CD8-positive, alpha-beta T cell (primary cell): ENCODE measurements at places on chromosomes 6 and 20.

DNA sequence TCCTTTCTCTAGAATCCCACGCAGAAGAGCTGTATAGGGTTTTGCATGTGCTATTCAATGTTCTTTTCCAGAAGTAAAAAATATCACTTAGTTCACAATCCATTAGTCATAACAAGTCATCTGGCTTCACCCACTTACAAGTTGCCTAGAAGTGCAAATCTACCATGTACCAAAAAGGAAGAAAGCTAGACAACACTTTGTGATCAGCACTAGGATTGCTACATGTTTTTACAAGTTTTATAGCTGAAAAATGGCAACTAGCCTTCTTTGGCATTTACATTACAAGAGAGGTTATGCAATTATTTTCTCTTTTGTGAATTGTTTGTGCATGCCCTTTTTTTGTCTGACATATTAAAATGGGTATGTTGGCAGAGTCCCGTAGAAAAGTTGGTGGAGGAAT lies 85.6 kb upstream of the PTPRK start:
- no peak for DNase-seq

GRCh38 chr6:41638002-41638934 lies at the start of gene MDFI:
Gene MDFI (plus strand): TSS chr6:41638468. CDS start chr6:41638750, 282 bp downstream.
- no peak for DNase-seq

- DNase-seq: no peak
Measured at GRCh38 chr6:139494376-139494990, 120.0 kb upstream of the CITED2 start.

DNA sequence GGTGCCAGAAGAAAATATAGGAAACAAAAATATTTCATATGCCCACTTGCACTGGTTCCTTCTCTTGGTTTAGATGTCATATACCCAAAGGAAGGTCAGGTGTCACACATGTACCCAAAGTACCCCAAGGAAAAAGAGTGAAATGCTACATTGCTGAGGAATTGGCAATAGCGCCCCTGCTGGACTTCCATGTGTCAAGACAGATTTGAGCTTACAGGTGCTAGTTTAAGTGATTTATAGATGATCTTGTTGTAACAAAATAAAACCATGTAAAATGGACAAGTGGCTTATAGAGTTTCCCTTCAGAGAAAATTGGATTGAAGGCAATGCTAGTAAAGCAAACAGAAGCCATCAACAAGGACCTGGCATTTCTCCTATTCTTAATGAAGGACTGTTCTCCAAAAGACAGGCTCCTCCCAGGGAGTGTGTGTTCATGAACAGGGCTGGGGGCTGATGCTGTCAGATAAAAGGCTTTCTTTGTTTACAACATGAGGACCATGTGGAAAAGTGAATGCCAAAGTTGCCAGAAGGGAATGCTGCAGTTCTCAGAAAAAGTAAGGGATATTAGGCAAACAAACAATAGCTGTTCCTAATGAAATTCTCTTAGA lies 64.3 kb upstream of the PAK5 start:
- DNase-seq: no peak

DNA sequence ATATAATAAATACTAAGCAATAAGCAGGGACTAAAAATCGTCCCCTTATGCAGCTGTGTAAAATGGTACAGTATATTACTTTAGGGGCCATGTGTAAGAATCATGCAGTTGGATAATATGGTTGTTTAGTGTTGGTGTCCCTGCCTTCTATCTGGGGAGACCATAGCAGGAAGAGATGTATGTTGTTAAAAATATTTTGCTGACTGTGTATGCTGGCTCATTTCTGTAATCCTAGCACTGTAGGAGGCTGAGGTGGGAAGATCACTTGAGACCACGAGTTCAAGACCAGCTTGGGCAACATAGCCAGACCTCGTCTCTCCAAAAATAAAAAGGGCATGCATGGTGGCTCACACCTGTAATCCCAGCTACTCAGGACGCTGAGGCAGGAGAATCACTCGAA lies 5.6 kb downstream of the PANK2 start:
- DNase-seq: no peak

DNA sequence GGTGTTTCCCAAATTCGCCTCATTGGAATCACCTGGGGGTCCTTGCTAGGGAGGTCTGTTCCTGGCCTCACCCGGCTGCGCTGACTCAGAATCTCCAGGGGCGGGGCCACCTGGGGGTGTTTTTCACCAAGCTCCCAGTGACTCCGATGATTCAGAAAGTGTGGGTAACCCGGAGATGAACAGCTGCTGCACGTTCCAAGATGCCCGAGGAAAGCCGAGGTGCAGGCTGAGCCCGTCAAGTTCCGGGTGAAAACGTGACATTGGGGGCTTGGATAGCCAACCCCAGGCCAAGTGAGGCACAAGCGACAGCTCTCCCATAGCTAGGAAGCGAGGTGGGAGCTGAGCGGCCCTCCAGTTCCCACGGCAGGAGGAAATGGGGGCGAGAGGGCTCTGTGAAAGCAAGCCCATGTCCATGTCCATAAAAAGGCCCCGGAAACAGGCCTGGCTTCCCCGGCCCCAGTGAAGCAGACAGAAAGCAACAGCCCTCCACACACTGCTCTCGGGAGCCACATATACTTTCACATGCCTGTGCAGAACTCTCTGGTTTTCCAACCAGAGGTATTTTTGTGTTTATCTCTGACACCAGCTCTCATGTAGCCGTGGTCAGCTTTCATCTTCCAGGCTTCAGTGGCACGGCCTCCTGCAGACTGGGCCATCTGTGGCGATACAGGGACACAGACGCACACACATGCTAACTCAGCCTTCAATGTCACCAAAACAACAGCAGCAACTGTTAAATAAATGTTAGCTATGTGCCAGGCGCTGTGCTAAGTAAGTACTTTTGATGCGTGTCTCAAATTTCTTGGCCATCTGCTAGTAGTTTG lies 90.7 kb upstream of the CCDC28A start:
- no peak for DNase-seq

- no peak for DNase-seq
Measured at GRCh38 chr6:125170376-125170775, 16.8 kb downstream of the TPD52L1 start.

DNA sequence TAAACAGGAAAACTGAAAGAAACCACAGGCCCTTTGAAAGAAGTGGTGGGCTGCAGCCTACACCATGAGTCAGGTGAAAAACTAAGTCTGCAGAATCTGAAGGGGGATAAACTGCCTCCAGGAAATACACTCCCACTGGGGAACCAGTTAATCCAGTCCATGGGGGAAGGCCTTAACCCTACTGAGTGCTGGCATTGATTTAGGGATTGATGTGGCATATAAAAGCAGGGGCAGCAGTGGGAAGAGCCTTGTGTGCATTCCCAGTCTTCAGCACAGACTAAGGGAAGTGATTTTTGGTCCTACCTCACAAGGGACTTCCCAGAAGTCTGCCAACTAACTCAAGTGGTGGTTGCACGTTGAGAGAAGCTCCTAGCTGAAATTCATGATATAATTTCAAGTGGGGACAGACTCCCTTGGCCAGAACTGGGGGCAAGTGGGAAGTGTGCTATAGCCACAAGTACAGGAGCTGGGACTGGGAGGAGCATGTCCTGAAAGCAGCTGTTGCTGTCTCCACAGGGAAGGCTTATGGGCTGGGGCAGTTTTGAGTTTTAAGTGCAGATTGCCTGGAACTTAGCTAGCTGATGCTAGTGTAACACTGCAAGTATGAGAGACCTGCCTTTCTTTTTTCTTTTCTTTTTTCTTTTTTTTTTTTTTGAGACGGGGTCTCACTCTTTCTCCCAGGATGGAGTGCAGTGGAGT lies 31.2 kb downstream of the CITED2 start:
- no peak for DNase-seq
